ENCODE measurements at places on chromosomes 16 and 17.

- no peak for DNase-seq
Observed at GRCh38 chr16:1077877-1078578, 5.5 kb downstream of the SSTR5 start.

DNA sequence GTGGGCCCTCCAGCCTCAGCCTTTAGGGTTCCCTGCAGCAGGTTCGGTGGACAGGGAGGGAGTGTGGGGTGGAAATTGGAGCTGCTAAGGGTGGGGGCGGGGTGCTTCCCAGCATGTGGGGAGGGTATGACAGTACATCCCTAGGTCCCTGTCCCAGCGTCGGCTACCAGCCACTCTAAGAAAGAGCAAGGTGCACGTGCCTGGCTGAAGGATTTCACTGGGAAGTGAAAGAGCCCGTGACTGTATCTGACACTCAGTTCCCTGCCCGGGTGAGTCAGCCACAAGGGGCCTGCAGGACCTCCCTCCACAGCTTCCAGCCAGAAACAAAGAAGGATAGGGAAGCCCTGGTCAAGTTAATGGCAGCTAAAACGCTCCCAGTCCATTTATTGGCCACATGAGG, 4.1 kb downstream of the SNRNP25 start:
- DNase-seq, result no peak

DNA sequence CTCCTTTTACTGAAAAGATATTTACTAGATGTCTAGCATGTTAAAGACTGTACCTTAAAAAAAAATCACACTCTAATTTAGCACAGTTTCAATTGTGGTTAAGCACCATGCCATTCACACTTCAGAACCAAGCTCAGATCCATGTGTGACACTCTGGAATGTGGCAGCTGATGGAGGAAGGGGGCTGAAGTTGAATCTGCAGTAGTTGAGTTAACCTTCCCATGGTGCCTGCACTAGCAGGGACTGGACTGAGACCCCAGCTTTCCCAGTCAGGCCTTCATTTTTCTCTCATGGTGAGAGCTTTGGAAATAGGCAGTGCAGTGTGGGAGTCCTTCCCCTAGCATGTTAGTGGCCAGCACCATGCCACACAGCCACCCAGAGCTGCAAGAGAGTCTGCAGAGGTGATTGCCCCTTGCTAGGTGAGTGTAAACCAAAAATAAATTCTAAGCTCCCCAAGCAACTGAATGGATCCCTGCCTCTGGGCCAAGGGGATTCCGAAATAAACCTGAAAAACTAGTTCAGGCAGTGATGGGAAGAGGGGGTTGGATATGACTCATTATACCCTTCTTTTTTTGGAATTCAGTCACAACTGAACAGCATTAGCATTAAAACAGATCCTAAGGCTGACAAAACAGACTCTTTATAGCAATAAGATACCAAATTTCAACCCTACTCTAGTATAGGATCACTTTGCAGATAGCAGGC, 208.5 kb downstream of the WWOX start:
- no peak for DNase-seq

GRCh38 chr16:1198194-1198593, 26.9 kb downstream of the TPSG1 start:
- no peak for DNase-seq

DNA sequence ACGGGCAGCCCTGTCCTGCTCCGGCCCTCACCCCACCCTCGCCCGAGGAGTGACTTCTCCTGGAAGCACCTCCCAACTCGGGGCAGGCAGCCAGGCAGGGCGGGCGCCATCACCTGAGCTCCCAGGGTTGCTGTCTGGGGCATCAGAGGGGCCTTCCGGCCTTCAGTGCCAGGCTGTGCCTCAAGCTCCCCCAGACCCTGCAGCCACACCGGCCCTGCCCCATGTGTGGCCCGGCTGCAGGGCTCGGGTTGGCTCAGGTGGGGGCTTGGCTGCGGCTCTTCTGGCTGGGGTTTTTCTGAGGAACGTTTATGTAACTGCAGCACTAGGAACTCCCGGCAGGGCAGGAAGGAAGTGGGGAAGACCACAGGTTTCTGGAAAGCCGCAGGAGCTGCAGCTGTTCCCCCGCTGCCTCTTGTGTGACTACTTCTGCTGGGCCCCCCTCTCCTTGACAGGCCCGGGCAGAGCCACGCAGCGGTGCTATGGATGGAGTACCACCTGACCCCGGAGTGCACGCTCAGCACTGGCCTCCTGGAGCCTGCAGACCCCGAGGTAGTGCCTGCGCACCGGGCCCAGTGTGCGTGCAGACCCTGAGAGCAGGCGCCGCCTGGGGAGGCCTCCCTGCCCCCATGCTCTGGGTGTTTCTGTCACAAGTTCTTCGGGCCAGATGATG, 45.6 kb downstream of the PRMT7 start:
- DNase-seq, result peak; percentile 71

GRCh38 chr17:7883781-7884386, 4.7 kb upstream of the CHD3 start:
- DNase-seq, result peak; percentile 68

- DNase-seq, result no peak
Observed at GRCh38 chr16:25996052-25996451, 304.3 kb downstream of the HS3ST4 start.

DNA sequence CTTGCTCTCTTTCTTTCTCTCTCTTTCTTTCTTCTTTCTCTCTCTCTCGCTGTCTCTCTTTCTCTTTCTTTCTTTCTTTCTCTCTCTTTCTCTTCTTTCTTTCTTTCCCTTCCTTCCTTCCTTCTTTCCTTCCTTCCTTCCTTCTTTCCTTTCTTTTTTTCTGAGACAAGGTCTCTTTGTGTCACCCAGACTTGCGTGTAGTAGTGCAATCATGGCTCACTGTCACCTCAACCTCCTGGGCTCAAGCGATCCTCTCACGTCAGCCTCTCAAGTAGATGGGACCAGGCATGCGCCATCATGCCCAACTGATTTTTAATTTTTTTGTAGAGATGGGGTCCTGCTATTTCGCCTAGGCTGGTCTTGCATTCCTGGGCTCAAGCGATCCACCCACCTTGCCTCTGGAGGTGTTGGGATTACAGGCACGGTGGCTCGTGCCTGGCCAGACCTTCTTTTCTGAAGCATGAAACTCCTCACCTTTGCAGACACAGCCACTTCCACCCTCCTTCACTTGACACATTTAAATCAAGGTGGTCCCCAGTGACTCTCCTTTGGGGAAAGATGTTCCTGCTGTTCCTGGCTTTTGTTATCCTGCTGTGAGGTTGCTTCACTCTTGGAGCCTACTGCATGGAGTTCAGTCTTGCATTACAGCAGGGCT, 26.8 kb upstream of the NKD1 start:
- no peak for DNase-seq

DNA sequence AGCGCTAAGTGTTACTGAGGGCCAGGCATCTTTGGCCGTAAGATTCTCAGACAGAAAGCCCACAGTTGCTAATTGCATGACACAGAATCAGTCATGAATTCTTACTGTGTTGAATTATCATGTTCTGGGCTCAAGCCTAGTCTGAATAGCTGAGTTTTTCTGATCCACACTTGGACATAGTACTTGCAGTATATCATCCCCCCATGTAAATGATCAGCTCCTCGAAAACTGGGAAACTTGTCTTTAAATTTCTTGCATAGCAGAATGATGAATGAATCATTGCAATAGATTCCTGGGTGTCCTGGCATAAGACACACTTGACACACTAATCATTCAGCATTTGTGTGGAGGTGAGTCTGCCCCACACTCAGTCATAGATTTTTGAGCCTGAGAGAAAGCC, 2.2 kb downstream of the MLYCD start:
- no peak for DNase-seq

DNA sequence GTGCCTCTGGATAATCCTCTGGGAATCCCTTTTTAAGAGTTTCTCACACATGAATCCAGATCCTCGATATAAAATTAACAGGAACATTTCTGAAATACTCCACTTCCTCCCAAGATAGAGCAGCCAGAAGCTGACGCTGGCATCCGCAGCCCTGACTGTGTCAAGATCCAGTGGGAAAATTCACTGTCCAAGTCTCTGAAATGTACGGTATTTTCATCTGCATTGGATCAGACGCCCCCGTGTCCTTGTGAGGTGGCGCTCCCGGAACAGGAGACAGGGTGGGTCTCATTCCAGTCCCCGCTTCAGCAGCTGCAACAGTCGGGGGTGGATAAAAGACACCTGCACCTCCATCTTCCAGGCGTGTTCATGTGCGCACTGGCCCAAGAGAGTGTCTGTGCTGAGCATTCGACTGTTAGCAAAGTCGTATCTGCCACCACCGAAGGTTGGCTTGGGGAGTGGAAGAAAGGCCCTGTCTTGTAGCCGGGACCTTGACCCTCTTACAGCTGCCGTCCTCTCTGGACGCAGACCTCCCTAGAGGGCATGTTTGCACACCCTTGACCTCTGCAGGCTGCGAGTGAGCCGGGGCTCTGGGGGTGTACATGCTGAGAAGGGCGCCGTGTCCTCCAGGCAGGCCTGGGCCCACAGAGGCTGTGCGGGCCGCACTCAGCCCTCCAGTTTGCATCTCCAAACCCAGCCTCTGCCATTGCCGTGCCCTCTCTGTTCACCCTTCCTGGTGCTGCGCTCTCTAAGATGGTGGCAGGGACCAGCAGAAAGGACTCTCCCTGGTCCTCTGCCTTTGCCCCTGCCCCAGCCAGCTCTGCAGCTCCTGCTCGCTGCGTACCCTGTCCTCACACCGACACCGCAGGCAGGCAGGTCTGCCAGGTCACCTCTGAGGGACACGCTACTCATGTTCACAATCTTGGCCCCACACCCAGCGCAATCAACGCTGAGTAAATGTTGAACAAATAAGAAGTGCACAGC, 72.0 kb upstream of the CHMP6 start:
- DNase-seq, result no peak

DNA sequence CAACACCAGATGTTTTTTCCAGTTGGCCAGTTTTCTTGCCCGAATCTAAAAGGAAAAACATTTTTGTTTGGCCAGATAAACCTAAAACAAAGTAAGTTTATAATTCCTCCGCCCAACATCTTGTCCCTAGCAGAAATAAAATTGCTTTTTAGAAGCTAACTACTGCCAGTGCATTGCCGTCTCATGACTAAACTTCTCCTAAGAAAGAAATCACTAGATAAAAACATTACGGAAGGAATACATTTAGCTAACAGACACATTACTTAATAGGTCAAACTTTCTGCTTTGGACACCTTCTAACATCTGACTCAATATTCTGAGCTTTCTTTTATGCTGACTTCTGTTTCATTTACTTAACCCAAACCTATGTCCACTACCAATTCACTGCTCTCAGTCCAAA, 36.2 kb downstream of the FBXL20 start:
- no peak for DNase-seq

DNA sequence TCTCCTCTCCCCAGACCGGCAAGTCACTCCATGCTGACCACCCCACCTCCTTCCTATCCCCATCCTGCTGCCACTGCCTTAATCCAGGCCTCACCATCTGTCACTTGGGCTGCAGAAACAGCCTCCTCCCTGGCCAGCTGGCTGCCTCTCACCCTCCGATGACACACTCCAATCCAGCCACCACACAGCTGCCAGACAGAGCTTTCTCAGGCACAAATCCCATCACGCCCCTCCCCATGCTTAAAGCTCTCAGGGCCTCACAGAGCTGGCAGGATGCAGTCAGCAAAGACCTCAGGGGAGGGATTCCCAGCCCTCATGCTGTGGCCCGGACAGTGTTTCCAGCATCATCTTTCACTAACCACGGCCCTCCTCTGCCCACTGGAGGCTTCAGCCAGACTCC, 13.7 kb downstream of the CAMKK1 start:
- DNase-seq, result no peak

DNA sequence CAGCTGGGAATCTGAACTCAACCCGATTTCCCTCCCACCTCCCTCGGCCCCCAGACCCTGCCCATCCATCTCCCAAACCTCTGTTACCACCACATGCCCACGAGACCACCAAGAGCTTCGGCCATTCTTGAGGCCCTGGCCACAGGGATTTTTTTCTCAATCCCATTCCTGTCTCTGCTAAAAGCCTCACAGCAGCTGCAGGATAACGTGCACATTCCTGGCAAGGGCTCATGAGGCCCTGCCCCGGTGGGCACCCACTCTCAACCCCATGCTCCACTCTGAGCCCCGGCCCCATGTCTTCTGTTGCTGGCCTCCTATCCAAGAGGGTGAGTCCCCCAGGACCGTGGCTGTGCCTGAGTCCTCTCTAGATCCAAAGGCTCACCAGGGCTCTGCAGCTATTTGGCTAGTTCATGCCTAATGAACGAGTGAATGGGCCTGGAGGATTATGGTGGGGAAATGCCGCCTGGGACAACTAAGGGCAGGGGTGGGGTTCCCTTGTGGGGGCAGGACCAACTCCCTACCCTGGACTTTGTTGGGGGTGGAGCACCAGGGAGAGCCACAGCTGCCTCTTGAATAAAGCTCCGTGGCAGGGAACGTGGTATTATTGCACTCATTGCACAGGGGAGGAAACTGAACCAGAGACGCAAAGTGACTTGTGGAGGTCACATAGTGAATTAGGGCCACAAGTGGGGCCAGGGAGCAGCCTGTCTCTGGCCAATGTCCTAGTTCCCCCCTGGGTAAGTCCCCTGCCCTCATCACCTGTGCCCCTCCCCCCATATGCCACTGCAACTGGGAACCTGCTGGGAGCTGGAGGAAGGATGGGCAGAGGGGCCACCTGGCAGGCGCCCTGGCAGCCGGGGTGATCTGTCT, 113.8 kb upstream of the SMURF2 start:
- no peak for DNase-seq

DNA sequence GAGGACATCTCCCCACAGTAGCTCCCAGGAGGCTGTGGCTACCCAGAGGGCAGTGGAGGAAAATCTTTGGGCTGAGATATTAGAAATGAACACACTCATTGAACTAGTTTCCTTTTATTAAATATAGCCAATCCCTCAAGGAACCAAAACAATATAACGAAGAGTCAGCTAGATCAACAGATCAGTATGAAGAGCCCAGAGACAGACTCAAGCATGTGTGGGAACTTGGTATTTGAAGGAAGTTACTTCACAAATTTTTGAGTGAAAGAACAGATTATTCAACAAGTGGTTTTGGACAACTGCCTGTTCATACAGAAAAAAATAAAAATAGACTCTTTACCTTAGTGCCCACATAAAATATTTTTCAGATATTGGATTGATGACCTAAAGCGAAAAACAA, 183.6 kb upstream of the PMFBP1 start:
- DNase-seq, result no peak

DNA sequence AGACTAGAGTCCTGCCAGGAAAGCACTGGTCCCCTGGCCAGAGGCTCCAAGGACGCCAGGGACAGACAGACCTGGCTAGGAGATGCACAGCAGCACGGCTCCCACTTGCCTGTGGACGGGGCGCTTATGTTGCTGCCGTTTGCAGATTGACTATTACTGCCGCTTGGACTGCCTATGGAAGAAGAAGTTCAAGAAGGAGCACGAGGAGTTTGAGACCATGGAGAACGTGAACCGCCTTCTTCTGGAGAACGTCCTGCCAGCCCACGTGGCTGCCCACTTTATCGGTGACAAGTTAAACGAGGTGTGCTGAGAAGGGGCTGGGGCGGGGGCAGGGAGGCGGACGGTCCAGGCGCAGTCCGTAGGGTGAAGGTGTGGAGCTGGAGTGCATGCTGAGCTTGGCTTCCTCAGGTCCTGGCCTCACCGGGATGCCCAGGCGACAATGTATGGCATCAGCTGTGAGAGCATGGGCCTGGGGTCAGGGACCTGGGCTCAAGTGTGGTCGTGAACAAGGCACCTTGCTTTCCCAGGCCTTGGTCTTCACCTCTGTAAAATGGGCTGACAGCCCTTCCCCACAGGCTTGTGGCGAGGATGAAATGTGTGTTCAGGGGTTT, 45.6 kb downstream of the ADCY7 start:
- DNase-seq, result no peak

GRCh38 chr16:85988723-85989313, 89.9 kb downstream of the IRF8 start:
- no peak for DNase-seq

- DNase-seq, result no peak
Observed at GRCh38 chr17:71337938-71338337, 782.9 kb upstream of the SOX9 start.

- no peak for DNase-seq
Observed at GRCh38 chr16:53913099-53913870, 209.3 kb downstream of the FTO start.
